Activated CD8-positive, alpha-beta T cell treated with anti-CD3 and anti-CD28 coated beads for 36 hours (primary cell): ENCODE measurements at places on chromosomes 12 and 14. TPM values are rescaled to one million over a fixed set of nuclear protein-coding genes. Genes with fewer than 3 reads are reported as not detected.

GRCh38 chr14:66152747-66153146 lies 333.4 kb upstream of the CCDC196 start:
- DNase-seq, result no peak

- no peak for DNase-seq
Observed at GRCh38 chr14:49056021-49056420, 530.2 kb downstream of the RPS29 start.

GRCh38 chr12:119804011-119804641 lies 73.0 kb downstream of the CIT start:
- peak; percentile 6 for DNase-seq

DNA sequence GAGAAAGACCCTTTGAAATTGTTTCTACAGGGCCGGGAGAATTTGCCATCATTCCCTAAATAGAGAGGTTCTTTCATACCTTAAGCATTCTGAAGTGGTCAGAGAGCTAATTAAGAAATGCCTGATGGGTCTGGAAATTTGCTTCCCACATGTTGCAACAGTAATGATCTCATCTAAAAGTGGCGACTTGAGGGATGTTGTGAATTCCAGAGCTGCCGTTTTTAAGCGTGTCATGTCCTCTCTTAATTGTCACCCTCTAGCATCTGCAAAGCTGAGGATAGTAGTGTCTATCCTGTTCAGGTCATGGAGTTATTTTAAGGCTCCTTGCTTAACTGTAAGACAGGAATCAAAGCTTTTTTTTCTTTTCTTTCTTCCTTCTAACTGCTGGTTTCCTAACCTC lies 60.4 kb downstream of the FOS start:
- DNase-seq, result no peak

- no peak for DNase-seq
Observed at GRCh38 chr12:115440438-115440837, 756.5 kb upstream of the TBX3 start.

- no peak for DNase-seq
Observed at GRCh38 chr14:88241810-88242209, 81.3 kb downstream of the KCNK10 start.

- peak; percentile 37 for DNase-seq
Observed at GRCh38 chr14:95319312-95320077, at the start of gene CLMN. Gene CLMN, minus strand, starts transcription at chr14:95319908. Its CDS starts 116 bp downstream, at chr14:95319792.

DNA sequence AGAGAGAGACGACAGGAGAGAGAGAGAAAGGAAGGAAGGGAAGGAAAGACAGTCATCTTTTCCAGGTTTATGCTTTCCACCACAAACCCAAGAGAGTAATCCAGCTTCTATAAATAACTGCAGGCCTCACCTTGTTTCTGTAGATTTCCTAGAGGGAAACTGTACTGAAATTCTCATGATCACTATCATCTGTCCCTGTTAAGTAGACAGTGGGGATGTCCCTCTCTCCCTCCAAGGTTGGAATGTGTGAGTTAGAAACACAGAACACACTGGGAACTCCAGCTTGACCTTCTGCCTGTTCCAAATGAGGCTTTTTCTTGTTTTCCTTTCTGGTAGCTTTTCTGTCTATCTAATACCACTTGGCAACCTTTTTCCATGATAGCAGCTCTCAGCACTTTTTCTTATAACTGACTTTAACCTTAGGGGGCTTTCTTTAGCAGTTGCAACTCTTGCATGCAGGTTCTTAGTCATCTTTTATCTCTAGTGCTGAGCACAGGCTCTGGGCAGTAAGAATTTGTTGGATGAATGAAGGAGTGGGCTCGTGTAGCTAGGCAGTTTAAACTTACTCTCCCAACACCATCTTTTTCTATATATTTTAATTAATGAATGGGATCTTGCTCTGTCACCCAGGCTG lies 22.8 kb upstream of the FBXO33 start:
- no peak for DNase-seq

ZFHX2 gene
- total RNA-seq, result 0.78 TPM

KRT79 gene
- total RNA-seq, result 1.6 TPM

GZMH gene
- total RNA-seq, result 61.3 TPM

PCED1B gene
- total RNA-seq, result 119 TPM
